ENCODE measurements at places on chromosomes 5 and 9.

DNA sequence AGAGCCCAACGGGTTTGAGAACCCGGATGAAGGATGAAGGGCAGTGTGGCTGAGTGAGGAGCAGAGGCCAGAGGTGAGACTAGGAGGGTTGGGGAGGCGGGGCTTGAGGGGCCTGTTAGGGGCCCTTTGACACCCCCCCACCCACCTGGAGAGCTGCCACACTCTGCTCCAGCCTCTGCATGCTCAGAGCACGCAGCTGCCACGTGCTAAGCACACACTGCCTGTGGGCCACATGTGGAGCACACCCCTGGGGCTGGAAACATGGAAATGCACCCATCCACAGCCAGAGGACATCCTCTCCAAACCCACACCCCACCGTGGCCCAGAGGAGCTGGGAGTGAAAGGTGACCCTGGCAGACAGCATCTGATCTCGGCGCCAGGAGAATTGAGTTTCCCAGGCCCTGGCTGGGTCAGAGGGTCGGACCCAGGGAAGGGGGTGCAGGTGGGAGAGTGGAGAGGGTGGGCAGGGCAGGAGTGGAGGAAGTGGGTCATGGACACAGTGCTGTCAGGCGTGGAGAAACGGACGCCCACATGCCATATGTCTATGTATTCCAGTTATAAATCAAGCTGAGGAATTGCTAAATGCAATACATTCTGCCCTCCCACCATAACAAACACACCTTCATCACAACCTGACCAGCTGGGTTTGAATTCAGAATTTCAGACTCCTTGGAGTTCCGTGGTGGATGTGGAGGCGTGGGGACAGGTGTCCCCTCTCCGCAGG, 5.9 kb downstream of the DNM1 start:
- DNase-seq: no peak

DNA sequence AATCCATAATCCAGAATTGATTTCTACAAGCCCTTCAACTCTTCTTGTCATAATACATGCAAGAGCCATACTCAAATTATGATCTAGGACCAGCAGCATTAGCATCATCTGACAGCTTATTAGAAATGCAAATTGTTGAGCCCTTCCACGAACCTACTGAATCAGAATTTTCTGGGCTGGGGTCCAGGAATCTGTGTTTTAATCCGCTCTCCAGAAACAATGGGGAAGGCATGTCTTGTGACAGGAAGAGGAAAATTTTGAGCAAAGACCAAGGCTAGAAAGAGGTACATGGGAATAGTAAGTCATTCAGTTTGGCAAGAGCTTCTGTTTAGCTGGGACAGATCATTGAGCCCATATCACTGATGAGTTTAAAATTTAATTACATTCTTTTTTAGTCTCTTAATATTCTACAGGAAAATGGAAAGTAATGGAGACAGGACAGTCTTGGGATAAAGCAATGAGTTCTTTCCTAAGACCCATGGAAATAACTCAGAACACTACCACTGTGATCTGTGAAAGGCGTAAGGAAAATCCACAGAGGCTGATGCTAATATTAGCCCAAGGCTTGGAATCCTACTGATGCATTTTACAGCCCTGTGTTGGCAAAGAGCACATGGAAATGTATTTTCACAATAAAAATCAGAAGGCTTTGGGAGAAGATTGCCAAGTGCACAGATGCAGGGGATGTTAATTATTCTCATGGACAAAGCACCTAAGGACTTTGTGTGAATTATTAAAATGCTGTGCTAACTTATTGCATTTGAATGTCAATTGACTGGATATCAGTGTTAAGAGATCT, 73.7 kb upstream of the STK32A start:
- DNase-seq: no peak

GRCh38 chr5:127519527-127519926, 2.1 kb downstream of the PRRC1 start:
- DNase-seq: no peak

DNA sequence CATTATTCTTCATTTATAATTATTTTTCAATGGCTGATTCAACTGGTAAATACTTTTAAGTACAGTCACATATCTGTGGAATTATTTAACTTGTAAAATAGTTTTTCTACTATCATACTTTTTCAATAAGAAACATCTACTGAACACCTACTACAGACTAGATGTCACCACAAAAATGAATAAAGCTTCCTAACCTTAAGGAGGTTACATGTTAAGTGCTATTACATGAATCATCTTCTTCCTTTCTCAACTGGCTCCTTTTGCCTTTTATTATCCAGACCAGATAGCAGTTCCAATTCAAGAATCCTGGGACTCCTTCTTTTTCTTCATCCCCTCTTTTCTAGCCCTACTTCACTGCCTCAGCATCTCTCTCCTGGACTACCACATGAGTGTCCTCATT, 4.7 kb downstream of the PGGT1B start:
- DNase-seq: no peak

All from stimulated activated naive CD4-positive, alpha-beta T cell treated with Interleukin-2 at 50 U/mL for 16 hours (primary cell).